Eye (tissue), 1 donor: ENCODE measurements at places on chromosomes 1 and 21.

DNA sequence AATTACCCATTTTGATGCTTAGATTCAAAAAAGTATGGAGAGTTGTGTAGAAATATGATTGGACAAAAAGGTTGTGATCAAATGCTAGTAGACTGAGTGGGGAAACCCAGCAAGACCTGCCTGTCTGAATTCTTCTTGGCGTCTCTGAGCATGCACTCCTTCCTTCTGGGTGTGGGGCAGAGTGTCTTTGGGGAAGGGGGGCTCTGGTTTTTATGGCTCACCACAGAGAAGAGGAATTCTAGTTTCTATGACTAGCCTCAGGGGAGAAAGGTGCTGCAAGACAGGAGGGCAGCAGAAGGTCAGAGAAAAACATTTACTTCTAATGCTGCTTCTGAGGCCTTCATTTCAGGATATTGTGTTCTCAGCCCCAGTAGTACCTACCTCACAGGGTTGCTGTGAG lies 33.9 kb upstream of the PIGC start:
- no peak for DNase-seq

- no peak for DNase-seq
These were observed 6.3 kb upstream of the TTLL10 start for GRCh38 chr1:1167398-1167821.

DNA sequence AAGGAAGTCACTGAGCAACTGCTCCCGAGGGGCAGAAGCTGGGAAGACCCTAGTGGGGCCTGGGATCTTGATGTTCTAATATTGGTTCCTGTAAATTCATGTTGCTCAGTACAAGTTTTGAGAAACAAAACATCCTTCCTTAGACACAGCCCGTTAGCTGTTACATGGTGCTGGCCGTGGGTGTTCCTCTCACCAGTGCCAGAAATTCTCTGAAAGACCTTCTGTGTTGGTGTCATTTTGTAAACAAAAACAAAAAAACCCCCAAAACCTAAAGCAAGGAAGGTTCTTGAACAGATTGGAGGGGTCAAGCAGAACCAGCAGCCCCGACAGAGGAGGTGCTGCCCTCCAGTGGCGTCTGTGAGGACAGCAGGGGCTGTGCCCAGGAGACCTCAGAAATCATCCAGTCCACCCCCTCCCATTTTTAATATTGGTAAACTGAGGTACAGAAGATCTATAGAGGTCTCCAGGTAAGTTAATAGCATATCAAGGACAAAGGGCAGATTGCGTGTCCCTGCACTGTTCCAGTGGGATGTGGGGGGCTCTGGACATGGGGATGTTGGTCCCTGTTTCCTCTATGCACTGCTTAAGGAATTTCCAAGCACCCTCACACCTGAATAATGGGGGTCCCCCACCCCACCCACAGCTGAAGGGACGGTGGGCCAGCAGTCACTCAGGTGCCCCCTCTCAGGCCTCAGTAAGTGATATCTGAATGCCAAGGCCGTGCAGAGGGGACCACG lies 38.2 kb downstream of the SLC2A7 start:
- peak; percentile 66 for DNase-seq

DNA sequence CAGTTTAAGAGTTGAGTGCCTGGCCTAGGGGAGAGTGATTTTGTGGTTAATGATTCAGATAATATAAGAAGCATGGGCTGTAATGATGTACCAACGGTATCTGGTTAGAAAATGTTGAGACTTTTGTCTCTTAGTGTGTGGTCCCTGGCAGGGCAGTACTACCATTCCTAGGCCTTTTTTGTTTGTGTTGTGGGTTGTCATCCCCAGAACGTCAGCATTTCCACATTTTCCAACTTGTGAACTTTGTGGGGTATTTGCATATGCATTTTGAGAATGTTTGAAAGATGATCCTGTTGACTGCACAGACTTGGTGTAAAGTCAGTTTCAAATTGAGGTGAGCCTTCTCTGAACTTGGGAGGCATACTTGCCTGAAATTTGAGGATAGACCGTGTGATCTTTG lies 11.4 kb downstream of the NEK7 start:
- no peak for DNase-seq

- DNase-seq = no peak
These were observed 116.5 kb upstream of the ATP1B1 start for GRCh38 chr1:168989985-168990384.

GRCh38 chr1:203426870-203427269 lies 48.7 kb upstream of the PRELP start:
- no peak for DNase-seq

DNA sequence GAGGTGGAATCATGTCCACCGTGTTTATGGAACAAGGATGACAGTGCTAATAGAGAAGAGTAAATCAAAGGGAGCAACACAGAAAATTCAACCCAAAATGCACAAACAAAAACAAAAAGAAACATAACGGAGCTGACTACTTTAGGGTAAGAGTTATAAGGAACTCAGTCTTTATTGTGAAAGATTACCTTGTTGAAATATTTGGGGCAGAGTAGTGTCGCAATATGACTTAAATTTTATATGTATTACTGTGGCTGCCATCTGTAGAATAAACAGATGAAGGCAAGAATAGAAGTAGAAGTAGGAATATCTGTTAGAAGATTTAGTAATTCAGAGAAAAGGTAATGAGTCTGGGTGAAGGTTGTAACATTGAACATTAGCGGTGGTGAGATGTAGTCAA lies 913.9 kb downstream of the BRINP3 start:
- no peak for DNase-seq

DNA sequence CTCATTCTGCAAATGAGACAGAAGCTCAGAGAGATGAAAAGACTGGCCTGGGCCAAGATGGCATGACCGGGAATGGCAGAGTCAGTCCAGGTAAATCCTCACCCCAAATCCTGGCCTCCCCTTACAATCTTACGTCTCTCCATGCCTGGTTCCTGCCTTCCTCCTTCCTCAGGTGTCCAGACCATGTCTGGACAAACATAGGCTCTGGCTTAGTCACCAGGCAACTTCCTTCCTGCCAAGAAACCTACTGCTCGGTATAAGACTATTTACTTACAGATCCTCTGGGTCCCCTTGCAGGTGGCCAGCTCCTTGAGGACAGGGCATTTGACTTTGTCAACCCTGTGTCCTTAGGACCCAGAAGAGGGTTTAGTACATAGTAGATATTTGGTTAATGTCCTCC lies 69.4 kb upstream of the ROR1 start:
- DNase-seq = no peak

GRCh38 chr1:26706315-26706714 lies 10.5 kb downstream of the ARID1A start:
- no peak for DNase-seq

- DNase-seq = no peak
These were observed at the start of gene AADACL4 for GRCh38 chr1:12643785-12644184. Gene AADACL4 (plus strand): TSS chr1:12644085. CDS start chr1:12644547, 462 bp downstream.

DNA sequence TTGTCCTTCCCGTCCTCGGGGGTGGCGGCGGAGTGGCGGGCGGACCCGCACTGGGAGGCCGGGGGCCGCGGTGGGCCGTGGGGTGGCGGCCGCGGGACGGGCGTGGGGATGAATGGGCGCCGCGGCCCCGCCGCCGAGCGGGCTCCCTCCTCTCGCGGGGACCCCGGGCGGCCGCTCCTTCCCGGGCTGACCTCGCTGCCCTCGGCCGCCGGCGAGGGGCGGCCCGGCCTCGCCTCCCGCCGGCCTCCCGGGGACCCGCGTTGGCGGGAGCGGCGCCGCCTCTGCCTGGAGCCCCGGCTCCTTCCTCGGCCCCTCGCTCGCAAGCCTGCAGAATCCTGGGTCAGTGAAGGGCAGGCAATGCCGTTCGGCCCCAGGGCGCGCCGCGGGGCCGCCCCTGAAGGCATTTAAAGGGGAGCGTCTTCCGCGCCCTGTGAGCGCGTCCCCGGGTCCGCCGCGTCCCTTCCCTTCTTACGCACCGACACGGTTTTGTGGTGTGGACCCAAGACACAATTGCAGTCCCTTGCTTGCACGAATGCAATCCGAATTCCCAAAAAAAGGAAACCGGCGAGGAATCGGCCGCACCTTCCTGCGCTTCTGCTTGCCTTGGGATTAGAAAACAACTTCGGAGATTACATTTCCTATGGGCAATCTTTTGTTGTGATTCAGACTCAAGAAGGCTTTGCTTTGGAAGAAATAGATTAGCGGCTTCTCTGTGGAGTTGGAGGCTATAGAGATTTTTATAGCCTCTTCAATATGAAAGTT lies 776 bp downstream of the ITSN1 start:
- DNase-seq = peak; percentile 79

DNA sequence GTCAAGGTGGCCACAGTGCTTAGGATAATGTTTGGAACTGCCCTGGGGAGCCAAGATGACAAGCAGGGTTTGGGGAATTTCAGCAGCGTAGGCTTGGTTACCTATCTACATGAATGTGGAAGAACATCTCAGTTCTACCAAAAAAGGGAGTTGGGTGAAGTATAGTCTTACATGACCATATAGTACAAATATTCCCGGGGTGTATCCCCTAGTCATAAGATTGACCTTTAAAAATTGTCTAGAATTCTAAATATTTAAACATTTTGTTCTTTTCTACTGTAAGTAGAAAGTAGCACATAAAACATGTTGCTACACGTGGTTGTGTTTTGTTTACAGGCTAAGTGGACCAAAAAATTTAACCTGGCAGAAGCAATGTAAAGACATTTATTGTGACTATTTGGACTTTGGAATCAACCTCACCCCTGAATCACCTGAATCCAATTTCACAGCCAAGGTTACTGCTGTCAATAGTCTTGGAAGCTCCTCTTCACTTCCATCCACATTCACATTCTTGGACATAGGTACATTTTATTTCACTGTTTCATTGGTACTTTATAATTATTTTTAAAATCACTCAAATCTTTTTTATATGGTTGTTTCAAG lies 20.3 kb downstream of the IL12RB2 start:
- DNase-seq = no peak

- DNase-seq = no peak
These were observed 281.4 kb downstream of the RPS6KC1 start for GRCh38 chr1:213332491-213332890.

- DNase-seq = peak; percentile 36
These were observed 212.4 kb downstream of the FOXD2 start for GRCh38 chr1:47650205-47650604.

DNA sequence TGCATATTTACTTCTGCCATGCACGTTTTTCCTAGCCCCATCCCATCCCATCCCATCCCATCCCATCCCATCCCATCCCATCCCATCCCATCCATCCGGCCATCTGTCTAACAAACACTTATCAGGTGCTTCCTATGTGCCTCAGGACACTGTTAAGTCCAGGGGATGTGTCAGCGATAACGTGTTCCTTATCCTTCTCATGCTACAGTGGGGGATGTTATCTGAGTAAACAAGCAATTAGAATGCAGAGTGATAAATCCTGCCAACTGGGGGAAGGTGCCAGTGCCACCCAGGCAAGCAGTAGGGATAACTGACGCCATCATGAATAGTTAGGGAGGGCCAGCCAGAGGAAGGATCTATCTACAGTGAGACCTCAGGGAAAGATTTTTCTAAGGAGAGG lies 304.2 kb downstream of the CAMTA1 start:
- no peak for DNase-seq

- DNase-seq = no peak
These were observed 11.8 kb downstream of the CHIT1 start for GRCh38 chr1:203217668-203218067.

- no peak for DNase-seq
These were observed 175.3 kb downstream of the GRIK3 start for GRCh38 chr1:36858981-36859380.

- peak; percentile 84 for DNase-seq
These were observed 30.3 kb upstream of the CBR3 start for GRCh38 chr21:36104317-36105300.

DNA sequence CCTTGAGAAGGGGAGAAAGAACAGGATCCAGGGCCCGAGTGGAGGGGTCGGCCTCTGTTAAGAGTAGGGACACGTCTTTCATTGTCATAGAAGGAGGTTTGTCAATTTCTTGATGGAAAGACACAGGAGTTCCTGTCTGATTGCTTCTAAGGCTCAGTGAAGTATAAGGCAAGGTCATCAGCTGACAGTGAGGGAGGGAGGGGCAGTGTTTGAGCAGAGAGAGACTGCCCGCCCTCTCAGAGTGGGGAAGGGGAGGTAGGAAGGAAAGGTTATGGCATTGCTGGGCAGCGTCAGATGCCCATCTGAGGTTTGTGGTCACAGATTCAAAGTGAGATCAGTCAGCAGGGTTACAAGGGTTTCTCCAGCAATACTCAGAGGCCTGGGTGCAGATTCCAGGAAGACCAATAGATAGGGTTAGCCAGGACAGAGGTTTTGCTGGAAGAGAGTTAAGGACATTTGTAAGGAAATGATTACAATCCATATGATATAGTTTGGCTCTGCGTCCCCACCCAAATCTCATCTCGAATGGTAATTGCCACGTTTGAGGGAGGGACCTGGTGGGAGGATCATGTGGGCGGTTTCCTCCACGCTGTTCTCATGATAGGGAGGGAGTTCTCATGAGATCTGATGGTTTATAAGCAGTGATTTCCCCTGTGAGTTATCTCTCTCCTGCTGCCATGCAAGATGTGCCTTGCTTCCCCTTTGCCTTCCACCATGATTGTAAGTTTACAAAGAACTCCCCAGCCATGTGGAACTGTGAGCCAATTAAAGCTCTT lies 127.2 kb upstream of the GJB5 start:
- no peak for DNase-seq

DNA sequence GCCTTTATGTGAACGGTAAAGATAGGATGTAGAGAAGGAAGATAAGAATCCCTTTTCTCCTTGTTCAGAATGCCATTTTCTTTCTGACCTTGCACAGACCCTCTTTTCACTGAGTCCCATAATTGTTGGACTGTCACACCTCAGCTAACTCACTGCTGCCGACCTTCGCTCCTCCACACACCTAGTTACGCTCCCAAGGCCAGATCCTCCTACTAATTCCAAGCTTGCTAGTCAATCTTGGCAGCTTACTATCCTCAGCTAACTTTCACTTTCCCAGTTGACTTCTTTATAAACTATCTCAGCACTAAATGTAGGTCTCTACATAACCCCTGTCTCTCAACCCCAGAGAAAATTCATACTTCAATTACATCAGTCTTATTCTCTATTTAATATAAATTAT lies 471.8 kb upstream of the PRMT6 start:
- no peak for DNase-seq

- peak; percentile 43 for DNase-seq
These were observed 515.3 kb upstream of the NR5A2 start for GRCh38 chr1:199512037-199512710.

DNA sequence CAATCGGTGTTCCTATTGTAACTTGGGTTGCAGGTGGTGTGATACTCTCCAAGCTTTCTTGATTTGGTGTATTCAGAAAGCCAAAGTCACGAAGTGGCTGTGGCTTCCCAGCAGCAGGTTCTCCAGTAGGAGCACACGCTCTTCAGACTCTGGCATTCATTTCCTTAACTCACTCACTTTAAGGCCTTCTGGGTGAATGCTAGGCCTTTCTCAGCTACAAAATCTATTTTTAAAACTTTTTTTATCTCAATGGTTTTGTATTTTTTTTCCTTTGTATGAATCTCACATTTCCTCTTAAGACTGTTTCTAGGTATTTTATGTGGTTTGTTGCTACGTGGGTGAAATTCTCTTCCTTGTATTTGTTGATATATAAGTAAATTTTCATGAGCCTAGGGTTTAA lies 22.9 kb upstream of the PKN2 start:
- no peak for DNase-seq

GRCh38 chr1:16289959-16290358 lies 53.0 kb upstream of the CPLANE2 start:
- no peak for DNase-seq
